Activated naive CD4-positive, alpha-beta T cell treated with anti-CD3 and anti-CD28 coated beads for 36 hours (primary cell): ENCODE measurements at places on chromosomes 6 and 20. TPM values are rescaled to one million over a fixed set of nuclear protein-coding genes. Genes with fewer than 3 reads are reported as not detected.

BANF2 gene
- total RNA-seq = not detected

MEP1A gene
- not detected for total RNA-seq

C2 gene
- total RNA-seq = 2.1 TPM

CGA gene
- total RNA-seq = not detected

WASF1 gene
- 1.5 TPM for total RNA-seq

STMND1 gene
- total RNA-seq = not detected

OR2J3 gene
- not detected for total RNA-seq

ANGPT4 gene
- not detected for total RNA-seq

SDCBP2 gene
- total RNA-seq = 5.5 TPM
